HepG2 (cell line): ENCODE measurements at places on chromosomes 3 and 15. TPM values are rescaled to one million over a fixed set of nuclear protein-coding genes. Genes with fewer than 3 reads are reported as not detected.
A peak's percentile ranks its signal among the peaks of the same experiment; 100 is the strongest.

DNA sequence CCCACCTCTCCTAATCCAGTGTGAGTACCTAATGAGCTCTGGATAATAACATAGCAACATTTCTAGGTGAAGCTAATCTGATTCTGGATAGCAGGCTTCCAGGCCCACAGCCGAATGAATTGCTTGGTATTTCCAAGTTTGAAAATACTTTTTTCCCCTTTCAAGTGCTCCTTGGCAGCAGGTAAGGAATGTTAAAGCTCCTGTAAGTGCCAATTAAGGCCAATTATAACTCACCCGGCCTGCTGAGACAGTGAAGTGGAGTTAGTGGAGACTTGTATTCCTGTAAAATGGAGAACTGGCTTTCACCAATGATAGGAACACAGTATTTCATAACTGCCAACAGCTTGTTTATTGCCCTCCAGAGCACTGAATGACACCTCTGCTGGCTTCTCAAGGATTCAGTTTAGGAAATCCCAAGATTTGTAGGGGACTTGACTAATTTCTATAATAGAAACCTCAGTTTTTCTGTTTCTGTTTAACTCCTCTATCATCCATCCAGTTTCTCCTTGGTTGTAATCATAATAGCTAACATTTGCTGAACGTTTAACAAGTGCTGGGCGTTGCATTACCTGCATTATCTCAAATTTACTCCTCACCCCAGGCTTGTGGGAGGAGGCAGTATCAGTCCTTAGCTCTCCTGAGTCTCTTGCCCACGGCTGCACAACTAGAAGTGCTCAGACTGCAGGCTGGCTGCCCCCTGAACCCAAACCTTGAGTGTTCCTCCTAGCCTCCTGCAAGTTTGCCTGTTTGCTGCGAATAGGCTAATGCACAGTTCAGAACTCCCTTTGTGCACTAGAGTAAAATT is 52.7 kb upstream of the SCAANT1 start:
- DNase-seq: no peak

DNA sequence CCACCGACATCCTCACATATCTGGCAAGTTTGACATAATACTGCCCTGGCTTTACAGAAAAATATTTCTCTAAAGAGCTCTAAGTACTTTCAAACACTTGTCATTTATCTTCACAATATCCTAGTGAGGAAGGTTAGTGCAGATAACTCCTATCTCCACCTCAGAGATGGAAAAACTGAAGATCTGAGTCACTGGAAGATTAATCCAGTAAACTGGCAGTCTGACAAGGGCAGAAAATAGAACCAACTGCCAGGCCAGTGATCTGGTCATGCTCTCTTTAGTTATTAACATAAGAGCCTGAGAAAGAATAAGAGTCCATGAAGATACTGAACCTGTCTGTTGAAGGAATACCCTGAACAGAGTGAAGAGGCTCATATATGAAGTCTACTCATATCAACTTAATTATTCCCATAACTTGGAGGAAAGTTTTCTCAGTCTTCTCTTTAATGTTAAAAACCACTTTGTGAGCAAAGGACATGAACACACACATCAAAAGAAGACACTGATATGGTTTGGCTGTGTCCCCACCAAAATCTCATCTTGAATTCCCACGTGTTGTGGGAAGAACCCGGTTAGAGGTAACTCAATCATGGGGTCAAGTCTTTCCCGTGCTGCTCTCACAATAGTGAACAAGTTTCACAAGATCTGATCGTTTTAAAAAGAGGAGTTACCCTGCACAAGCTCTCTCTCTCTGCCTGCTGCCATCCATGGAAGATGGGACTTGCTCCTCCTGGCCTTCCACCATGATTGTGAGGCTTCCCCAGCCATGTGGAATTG is 61.4 kb downstream of the GOLIM4 start:
- DNase-seq: no peak

The LRRC2 gene
- 0.51 and 0.58 TPM in 2 replicates for polyA plus RNA-seq

The SH3GL3 gene
- not detected in 2 replicates for polyA plus RNA-seq

The CHRM5 gene
- not detected in 2 replicates for polyA plus RNA-seq

DNA sequence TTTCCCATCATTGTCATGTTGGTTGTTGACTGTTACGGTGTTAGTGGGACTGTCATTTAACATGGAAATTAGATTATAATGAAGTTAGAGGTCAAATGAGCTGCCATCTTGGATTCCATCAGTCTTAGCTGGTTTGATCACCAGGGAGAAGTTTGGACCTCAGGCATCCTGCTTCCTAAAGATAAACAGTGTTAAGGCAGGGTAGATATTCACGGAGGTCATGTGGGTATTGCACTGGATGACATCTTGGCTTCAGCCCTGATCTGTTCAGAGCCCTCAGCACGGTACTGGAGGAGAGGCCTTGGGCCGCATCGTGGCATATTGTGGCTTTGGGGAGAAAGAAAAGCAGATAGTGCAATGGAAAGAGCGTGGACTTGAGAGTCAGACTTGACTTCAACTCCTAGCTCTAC is 11.1 kb upstream of the MUC20 start:
- DNase-seq: no peak

The LRRIQ4 gene
- polyA plus RNA-seq: not detected in 2 replicates

The MAGEL2 gene
- polyA plus RNA-seq: not detected in 2 replicates

DNA sequence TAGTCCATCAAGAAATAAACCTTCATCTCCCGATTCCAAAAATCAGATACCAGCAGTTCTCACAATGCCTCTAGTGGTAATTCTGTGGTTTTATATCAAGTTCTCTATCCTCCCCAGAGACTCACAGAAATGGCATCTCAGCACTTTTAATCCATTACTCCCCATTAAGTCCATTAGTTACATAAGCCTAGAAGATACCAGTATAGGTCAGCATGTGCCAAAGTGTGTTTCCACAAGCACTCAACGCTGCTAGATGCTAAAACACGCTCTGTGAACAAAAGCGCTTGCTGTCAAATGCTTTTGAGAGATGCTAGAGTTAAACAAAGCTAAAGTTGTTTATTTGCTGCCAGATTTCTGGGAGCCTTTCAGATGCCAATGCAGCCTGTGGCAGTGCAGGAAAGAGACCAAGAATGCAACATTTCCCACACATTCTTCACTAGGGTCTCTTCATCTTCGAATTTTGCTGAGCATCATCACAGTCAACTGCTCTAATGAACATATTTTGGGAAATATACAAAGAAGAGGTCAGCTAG is 918.8 kb upstream of the CFAP20DC start:
- DNase-seq: no peak

The GXYLT2 gene
- 2.7 and 4.3 TPM in 2 replicates for polyA plus RNA-seq

- no peak for DNase-seq
Measured at GRCh38 chr3:31176045-31176444, 281.6 kb upstream of the GADL1 start.

- DNase-seq: no peak
Measured at GRCh38 chr3:156776031-156776430, 50.1 kb upstream of the LEKR1 start.

DNA sequence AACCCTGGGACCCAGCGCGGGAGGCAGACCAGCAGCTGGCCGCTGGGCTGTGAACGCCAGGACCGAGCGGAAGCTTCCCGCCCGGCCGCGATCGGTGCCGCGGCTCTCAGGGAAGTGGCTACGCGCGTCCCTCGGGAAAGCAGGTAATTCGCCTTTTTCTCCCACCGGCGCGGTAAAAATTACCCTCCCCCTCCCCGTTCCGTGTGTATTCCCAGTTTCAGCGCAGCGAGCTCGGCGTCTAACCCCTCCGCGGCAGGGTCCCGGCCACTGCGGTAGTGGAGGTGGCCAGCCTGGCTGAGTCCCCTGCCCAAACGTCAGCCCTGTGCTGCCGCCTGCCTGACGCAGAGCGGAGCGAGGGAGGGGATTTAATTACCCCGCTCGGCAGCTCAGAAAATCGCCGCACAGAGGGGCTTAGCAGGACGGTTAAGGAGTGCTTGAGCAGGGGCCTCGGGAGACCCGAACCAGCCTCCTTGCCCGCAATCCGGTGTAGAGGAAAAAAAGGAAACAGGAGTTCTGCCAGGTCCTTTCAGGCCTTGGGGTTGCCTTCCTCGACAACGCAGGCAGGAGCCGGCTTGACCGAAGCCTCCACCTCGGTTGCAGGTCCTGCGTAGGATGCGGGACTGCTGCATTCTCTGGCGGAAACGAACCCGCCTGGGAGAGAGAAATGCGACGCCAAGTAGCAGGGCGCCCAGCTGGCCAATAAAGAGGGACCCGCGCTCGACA is 2.9 kb downstream of the GATA2 start:
- peak; percentile 37 for DNase-seq

DNA sequence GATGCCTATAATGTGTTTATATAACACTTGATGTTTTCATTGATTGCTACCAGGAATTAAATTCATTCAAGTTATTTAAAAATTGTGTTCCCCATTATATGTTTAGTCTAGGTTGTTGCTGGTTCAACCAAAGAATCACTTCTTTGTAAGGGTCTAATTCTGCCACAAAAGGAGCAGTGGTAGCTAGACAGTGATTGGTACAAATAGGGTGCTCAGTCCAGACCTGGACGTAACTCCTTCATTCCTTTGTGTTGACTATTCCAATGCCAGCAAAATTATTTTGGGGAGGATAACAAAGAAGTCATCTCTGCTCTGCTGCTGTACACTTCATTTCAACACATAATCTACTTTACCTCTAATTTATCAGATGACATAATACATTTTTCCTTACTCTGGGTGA is 1.2 kb downstream of the CHMP2B start:
- DNase-seq: peak; percentile 2

DNA sequence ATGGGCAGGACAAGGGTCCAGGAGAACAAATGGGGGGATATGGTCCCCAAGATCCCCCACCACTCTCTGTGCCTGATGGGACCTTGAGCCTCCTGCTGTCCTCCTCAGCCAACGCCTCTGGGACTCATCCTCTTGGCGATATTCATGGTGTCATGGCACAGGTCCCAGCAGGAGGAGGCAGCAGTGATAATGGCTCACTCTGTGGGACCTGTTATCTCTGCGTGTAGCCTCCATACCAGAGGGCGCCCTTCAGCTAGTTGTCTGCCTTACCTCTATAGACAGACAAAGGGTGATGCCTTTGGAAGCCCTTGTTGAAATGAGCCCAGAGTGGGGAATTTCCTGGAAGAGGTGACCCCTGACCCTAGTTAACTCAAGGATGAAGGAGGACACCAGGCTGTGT is 7.4 kb downstream of the ZBTB47 start:
- DNase-seq: peak; percentile 61

GRCh38 chr3:153026026-153026425 is 136.0 kb upstream of the RAP2B start:
- DNase-seq: peak; percentile 23

The DAZL gene
- not detected in 2 replicates for polyA plus RNA-seq

The CFAP100 gene
- 0.32 and 0.63 TPM in 2 replicates for polyA plus RNA-seq

DNA sequence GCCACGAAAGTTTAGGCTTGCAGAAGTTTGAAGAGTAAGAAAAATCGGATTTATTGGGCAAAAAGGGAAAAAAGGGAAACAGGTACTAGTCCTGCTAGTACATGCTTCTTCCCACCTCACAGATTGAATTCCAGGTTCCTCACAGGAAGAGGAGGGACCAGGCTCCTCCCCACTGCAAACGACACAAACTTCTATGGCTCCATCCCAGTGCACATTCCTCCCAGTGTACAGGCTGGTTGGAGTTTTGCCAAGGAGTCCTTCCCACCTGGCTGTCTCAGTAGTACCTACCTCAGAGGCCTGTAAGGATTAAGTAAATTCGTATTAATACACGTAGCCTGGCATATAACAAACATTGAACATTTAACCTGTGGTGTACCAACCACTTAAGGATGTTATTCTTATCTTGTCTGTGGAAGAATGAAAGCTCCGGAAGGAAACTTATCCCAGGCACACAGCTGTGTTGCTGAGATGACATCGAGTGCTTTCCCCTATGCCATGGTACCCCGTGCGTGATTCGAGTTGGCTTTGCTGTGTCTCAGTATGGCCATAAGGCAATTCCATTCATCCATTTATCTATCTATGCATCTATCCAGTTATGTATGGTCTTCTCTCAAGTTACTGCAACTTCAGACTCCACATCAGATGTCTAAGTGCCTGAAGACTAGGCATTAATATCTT is 294.3 kb downstream of the LRTM1 start:
- no peak for DNase-seq

- no peak for DNase-seq
Measured at GRCh38 chr3:13655061-13655913, 106.4 kb downstream of the FBLN2 start.

- DNase-seq: no peak
Measured at GRCh38 chr3:45895686-45896468, 9.5 kb downstream of the CCR9 start.

- peak; percentile 44 for DNase-seq
Measured at GRCh38 chr3:193572426-193572908, 17.8 kb upstream of the ATP13A4 start.

The FSTL1 gene
- polyA plus RNA-seq: 0.18 and 0.29 TPM in 2 replicates

- no peak for DNase-seq
Measured at GRCh38 chr15:98493966-98494511, 154.3 kb upstream of the IGF1R start.

The SEMA3F gene
- 14.8 and 17.2 TPM in 2 replicates for polyA plus RNA-seq
